ENCODE measurements at places on chromosomes 11 and 22.

GRCh38 chr11:69048694-69049489 is at the start of gene TPCN2:
TPCN2 (plus strand) TSS chr11:69048932; CDS start chr11:69048998, 66 bp downstream.
- peak; percentile 89 for DNase-seq

DNA sequence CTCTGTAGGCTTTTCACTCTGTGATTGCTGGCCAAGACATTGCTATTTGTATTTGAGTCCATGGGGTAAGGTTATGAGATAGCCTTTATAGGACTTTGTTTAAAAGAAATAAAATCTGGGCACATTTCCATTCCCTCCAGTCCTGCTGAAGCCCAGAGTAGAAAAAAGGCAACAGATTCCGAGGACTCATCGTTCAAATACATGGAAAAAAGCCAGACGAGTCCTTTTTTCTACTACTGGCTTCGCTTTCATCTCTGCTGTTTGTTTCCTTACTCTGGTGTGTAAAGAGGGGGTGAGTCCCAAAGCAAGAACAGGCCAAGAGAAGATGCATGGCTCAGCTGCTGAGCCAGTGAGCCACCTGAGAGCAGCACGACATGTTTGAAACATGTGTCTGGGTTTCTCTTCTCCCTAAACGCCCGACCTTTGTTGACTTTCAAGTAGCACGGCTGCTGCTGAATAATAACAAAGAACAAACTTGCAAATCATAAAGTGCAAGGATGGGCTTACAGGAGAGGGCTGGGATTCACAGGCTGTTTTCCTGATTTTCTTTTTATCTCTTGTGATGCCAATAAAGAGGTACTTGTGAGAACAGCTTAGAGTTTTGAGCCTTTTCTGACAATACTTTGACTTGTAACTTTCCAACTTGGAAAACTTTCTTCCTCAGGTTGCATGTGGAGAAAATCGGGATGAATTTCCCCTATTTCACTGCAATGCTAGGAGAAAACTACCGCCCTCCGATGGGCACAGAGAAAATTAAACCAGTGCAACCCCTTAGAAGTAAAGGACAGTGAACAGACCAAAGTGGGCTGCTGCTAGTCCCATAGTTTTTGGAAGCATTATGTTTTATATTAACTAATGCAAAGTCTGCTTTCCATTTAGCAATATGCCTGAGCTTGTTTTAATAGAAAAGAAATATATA is 195.2 kb upstream of the RAG2 start:
- no peak for DNase-seq

- DNase-seq, result no peak
Measured at GRCh38 chr11:12496181-12497025, 119.0 kb downstream of the PARVA start.

GRCh38 chr11:61095021-61095420 is 7.3 kb upstream of the CD5 start:
- DNase-seq, result no peak

DNA sequence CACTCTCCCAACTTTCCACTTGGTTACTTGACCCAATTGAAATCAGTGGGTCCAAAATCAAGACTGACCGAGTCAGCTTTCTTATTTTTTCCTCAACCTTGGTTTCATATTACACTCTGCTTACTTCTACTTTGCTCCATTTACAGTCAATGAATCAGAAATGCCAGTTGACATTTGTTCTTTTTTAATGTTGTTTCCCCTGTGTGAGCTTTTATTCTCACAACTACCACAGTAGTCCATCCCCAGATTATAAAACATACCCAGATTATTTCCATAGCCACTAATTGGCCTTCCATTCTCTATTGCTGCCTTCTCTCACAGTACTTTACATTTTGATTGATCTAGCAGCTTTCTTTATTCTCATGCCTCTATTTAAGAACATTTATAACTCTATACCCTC is 50.0 kb downstream of the DNAJC24 start:
- no peak for DNase-seq

- no peak for DNase-seq
Measured at GRCh38 chr11:44237156-44237555, 72.8 kb downstream of the ALX4 start.

DNA sequence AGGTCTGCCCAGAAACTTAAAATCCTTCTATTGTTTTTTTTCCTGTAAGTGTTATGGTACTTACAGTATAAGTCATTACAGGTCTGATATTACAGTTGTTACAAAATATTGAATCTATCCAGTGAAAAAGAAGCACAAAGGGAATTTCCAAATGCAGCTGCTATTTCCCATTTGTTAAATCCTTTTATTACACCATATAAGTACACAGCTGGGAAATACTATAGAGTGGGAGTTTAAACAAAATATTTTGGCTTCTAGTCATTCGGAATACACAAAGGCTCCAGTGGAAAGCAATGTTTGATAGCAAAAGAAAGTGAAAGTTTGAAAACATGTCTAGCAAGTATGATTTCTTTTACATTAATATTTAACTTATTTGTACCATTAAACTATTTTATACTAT is 18.0 kb downstream of the SOX6 start:
- no peak for DNase-seq

DNA sequence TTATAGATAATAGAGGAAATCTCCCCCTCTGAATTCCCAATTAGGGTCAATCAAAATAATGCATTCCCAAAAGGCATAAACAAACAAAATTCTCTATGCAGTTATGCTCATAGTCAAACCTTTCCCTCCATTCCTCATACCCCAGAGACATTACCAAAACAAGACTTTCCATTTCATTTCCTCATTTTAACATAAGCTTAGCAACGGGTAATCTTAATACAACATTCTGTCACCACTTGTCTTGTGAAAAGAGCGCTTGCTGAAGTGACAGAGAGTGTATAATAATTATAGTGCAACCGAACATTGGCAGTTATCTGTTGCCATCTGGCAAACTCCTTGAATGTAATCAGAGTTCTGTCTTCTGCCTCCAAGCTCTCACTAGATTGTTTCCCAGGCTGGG is 1.2 kb upstream of the SLN start:
- DNase-seq, result no peak

DNA sequence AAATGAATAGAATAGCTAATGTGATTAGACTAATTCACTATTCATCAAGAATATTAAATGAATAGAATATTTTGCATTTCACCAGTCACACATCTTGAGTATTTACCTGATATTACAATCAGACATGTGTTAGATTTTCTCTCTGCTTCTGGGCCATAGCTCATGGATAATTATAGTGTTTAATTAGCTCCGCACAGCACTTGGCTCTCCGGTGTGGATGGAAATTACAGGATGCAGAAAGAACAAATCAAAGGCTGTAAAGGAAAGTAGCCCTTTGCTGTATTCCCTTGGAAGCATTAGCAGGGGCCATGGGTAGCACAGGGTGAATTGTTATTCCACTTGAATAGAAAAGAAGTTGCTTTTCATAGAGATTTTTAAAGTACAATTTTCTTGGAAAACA is 320.3 kb upstream of the SORL1-AS1 start:
- no peak for DNase-seq

- no peak for DNase-seq
Measured at GRCh38 chr11:1071571-1072115, 3.0 kb upstream of the MUC2 start.

DNA sequence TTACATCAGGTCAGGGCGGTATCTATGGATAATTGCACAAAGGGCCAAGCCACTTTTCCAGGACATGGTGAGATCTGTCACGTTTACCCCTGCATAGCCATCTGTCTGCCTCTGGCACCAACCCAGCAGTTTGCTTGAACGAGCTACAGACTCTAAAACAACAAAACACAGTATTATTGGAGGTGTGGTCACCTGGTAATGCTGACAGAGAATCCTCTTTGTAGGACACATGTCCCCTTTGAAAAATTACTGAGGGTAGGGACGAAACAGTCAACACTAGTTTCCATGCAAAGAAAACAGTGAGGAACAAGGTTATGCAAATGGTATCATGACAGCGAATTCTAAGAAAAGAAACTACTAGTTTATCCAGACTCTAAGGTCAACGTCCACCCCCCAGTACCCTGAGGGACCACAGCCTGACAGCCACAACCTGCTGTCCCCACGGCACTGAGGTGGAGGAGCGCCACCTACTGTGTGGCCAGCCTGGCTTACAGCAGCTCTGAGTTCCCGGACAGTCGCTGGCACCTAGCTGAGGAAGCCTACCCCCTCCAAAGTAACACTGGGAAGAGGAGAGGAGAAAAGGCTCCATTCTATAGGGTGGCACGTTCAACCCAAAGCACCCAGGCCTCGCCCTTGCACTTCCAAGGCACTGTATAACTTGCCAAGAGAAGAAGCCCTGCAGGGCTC is 117.4 kb upstream of the BID start:
- no peak for DNase-seq

GRCh38 chr11:81174646-81175330 is 1558.9 kb downstream of the FAM181B start:
- no peak for DNase-seq

- no peak for DNase-seq
Measured at GRCh38 chr22:22021162-22021750, 38.7 kb upstream of the TOP3B start.

GRCh38 chr11:2531987-2532703 is 87.3 kb downstream of the KCNQ1 start:
- no peak for DNase-seq

- no peak for DNase-seq
Measured at GRCh38 chr11:14541192-14541947, 21.2 kb upstream of the PSMA1 start.

DNA sequence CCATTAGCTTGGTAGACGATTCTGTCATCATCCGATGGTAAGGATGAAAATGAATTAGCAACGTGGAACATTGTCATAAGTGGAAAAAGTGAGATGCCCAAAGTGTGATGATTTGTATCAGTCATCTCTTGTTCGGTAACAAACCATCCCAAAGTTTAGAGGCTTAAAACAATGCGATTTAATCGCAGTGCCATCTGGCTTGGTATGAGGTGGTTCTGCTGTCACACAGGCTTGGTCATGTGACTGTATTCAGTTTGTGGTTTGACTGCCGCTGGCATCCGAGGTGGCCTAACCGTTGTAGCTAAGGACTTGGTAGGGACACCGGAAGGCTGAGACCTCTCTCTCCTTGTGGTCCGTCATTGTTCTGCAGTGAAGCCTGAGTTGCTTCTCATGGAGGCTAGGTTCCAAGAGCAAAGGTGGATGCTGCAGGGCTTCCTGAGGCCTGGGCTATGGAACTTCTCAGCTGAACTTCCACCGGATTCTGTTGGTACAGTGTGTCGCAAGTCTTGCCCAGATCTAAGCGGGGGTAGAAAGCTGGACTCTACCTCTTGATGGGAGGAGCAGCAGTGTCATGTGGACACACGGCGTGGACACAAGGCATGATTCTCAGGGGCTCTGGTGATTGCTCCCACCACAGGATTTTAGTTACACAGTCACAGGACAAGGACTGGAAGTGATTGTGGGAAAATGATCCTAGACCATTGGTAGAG is 36.3 kb downstream of the BCR start:
- DNase-seq, result no peak

GRCh38 chr22:21012446-21013407 is 2.2 kb upstream of the P2RX6 start:
- no peak for DNase-seq

DNA sequence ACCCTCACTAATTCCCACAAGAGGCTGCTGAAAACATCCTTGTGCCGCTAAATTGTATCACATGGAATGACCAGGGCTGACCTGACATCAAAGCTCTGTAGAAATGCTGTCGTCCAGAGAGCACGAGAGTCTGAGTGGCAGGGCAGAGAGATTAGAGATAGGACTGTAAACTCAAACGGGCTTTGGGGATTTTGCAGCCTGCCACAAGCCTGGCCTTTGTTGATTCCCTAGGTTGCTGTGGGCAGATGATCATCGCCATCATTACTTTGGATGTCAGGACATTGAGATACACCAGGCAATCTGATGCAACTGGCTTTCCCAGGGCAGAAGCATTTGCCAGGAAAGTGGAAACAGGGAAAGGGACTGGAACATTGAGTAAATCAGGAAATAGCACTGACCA is 131.6 kb downstream of the ETS1 start:
- no peak for DNase-seq

GRCh38 chr22:44815099-44816070 is 63.0 kb downstream of the ARHGAP8 start:
- no peak for DNase-seq

GRCh38 chr22:35617137-35617755 is at the start of gene MB:
MB (minus strand) TSS chr22:35617329; CDS start chr22:35617257, 72 bp downstream.
- no peak for DNase-seq

DNA sequence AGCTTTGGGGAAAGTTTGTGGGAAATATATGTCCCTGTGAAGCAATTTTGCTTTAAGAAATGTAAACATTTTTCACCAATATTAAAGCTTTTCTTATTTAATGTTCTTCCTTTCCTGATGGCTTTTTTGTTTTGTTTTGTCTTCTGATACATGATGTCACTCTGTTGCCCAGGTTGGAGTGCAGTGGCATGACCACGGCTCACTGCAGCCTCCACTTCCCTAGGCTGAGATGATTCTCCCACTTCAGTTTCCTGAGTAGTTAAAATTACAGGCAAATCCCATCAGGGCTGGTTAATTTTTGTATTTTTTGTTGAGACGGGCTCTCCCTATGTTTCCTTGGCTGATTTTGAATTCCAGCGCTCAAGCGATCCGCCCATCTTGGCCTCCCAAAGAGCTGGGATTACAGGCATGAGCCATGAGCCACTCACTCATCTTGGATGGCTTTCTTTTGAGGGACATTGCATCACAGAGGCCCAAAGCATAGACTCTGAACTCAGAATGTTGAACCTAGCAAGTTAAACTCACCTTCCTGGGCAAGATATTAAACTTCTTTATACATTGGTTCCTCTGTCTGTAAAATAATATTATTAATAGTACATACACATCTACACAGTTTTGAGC is 651 bp upstream of the CARD16 start:
- no peak for DNase-seq

- no peak for DNase-seq
Measured at GRCh38 chr11:48093795-48094642, 113.7 kb downstream of the PTPRJ start.

- no peak for DNase-seq
Measured at GRCh38 chr11:131538322-131538721, 167.9 kb downstream of the NTM start.

DNA sequence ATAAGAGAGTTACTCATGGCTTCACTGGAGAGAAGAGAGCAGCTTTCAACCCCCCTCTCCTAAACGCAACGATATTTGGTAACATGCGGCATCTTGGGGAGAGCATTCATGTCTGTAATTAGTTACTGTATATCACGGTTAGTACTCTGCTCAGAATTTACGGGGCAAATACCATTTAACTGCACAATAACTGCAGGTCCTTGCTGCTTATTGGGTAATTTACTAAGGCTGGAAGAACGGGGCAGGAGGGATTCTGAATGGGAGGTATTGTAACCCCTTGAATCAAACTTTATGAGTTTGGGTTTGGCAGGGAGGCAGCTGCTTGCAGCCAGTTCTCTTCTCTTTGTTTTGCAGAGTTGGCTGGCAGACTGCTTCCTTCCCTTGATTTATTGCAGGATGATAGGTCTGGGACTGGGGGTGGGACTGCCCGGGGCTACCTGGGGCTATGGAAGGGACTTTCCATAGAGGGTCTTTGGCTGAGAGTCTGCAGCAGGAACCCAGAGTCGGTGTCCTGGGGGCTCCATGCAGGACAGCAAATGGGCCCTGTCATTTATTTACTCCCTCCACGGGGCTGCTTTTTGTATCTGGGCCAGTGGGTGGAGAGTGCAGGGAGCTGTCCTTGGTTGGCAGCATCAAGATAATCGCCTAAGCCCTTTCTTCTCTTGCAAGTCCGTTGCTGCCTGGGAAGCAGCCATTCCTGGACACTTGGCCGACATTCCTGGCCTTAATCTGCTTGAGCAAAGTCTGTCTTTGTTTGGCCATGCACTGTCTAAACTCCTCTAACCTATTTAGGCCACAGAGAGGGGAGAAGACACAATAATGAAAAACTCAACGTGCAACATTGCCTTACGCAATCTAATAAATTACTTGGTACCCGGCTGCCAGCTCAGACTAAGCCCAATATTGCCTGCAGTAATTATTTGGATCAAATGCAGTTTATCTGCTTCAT is 188.9 kb downstream of the ST3GAL4 start:
- no peak for DNase-seq

GRCh38 chr11:1604711-1605110 is 3.6 kb downstream of the KRTAP5-3 start:
- no peak for DNase-seq

All from Panc1 (cell line).